ENCODE measurements at places on chromosomes 5 and 9.
A peak's percentile ranks its signal among the peaks of the same experiment; 100 is the strongest.

DNA sequence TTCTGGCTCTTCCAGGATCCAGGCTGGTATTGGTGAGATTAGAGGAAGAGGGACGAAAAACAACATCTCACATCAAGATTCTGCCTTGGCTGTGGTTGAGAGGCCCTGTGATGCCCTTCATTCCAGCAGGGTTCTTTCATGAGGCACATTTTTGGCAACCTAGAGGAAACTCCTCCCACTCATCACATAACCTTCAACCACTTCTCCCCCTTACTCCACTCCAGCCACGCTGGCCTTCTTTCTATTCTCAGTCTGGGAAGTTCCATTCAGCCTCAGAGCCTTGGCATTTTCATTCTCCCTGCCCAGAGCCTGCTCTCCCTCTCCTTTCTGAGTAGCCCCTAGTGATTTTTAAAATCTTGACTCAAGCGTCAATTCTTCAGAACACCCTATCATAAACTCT is 337.5 kb downstream of the ZSWIM6 start:
- H3K4me1 ChIP-seq, result peaks cover 3% of the 10 kb centered on the region
- DNase-seq, result no peak
- no peak overlapping the region for H3K27ac ChIP-seq
- no peak overlapping the region for H3K4me3 ChIP-seq
- H3K36me3 ChIP-seq, result no peaks in the 10 kb centered on the region

- peaks cover 2% of the 10 kb centered on the region for H3K36me3 ChIP-seq
- H3K27me3 ChIP-seq, result no peaks in the 10 kb centered on the region
- no peaks in the 10 kb centered on the region for H3K4me1 ChIP-seq
- DNase-seq, result no peak
- no peak overlapping the region for H3K27ac ChIP-seq
Measured at GRCh38 chr9:137411645-137412380, 11.1 kb downstream of the EXD3 start.

DNA sequence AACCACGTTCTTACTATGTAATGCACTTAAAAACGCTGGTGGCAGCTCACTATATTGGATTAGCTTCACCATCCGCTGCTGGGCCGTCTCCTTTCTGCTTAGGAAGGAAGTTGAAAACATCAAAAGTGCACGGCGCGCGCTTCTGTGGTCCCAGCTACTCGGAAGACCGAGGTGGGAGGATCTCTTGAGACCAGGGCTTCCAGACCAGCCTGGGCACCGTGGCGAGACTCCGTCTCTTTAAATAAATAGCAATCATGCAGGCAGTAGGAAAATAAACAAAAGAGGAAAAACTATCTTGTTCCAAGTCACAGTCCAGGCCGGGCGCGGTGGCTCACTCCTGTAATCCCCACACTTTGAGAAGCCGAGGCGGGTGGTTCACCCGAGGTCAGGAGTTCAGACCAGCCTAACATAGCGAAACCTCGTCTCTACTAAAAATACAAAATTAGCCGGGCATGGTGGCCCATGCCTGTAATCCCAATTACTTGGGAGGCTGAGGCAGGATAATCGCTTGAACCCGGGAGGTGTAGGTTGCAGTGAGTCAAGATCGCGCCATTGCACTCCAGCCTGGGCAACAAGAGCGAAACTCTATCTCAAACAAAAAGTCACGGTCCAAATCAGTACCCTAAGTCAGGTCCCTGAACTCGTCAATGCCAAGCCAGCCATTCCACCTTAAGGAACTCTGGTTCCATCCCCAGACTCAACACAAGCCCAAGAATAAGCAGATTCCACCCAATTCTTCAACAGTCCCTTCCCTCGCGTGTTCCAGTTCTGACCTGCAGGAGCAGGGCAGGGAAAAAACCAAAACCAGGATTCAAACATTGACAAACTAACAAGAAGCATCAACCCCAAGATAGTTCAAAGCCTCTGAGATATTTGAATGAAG is 1.0 kb upstream of the GOLGA1 start:
- H3K27me3 ChIP-seq, result no peaks in the 10 kb centered on the region
- H3K4me1 ChIP-seq, result peaks cover 13% of the 10 kb centered on the region
- peak overlapping the region; percentile 99 for H3K27ac ChIP-seq
- DNase-seq, result peak; percentile 23

- no peak overlapping the region for H3K27ac ChIP-seq
- peaks cover 6% of the 10 kb centered on the region for H3K4me1 ChIP-seq
- no peak overlapping the region for H3K4me3 ChIP-seq
- no peaks in the 10 kb centered on the region for H3K36me3 ChIP-seq
Measured at GRCh38 chr5:87069974-87070608, 197.6 kb upstream of the RASA1 start.

DNA sequence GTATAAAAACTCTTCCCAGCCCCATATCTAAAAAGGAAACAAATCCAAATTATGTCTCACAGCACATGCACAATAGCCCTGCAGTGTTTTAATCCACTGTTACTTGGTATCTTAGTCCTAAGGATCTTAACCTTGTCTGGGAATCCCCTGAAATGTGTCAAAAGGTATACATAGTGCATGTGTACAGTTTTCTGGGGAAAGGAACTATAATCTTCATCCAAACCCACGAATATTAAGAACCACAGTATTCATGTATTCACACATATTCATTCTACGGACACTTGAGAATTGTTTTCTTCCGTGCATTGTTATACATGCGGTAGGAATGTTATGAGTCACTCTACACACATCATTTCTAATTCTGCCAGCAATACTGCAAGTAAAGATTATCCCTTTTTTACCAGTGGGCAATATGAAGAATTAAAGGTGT is 47.8 kb upstream of the SNX2 start:
- H3K4me1 ChIP-seq, result peaks cover 10% of the 10 kb centered on the region
- H3K27ac ChIP-seq, result no peak overlapping the region
- no peak for DNase-seq
- no peak overlapping the region for H3K4me3 ChIP-seq

DNA sequence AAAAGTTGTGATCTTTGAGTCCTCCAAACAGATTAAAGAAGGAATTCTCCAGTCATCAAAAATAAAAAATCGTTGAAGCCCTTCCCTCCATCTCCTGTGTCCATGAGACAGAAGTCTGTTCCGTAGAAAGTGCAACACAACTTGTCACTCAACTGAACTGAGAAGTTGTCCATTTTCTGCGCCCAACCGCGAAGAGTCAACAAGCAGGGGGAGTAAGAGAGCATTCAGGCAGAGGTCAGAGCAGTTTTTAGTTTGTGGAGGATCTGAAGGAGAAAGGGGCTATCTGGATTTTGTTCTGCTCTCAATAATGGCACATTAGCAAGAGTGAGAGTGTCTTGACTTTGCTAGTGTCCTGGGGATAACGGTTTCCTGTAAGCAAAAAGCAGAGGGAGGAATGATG is 303.9 kb downstream of the ICE1 start:
- H3K27ac ChIP-seq, result no peak overlapping the region
- no peaks in the 10 kb centered on the region for H3K4me1 ChIP-seq
- no peak overlapping the region for H3K4me3 ChIP-seq
- H3K36me3 ChIP-seq, result no peaks in the 10 kb centered on the region
- no peaks in the 10 kb centered on the region for H3K27me3 ChIP-seq
- no peak for DNase-seq

GRCh38 chr9:99748266-99748665 is 73.4 kb upstream of the NR4A3 start:
- H3K4me3 ChIP-seq, result no peak overlapping the region
- no peak for DNase-seq
- no peaks in the 10 kb centered on the region for H3K36me3 ChIP-seq
- H3K4me1 ChIP-seq, result peaks cover 41% of the 10 kb centered on the region

DNA sequence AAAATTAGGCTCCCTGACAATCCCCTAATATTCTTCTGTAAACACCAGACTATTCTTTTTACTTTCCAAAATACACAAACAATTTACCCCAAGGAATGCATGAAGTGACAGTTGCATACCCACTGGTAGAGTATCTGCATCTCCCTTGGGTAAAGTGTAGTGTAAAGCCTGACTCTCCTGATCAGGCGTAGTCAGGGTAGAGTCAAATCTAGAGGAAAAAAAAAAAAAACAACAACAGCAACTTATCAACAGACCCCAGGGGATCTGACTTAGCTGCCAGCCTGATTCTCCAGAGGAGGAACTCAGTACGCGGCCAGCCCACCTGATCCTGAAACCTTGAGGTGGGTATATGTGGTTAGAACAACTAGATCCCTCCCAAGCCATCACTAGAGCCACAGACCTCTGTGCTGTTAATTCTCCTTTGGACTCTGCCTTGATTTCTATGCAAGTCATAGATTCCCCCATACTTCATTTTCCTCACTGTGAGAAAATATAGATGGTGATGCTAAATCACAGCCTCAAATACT is 61.0 kb downstream of the ZNF608 start:
- no peak overlapping the region for H3K27ac ChIP-seq
- peaks cover 7% of the 10 kb centered on the region for H3K36me3 ChIP-seq
- H3K4me3 ChIP-seq, result no peak overlapping the region
- H3K27me3 ChIP-seq, result no peaks in the 10 kb centered on the region
- peaks cover 29% of the 10 kb centered on the region for H3K4me1 ChIP-seq

GRCh38 chr5:51678330-51678729 is 295.1 kb downstream of the ISL1 start:
- H3K27ac ChIP-seq, result peak overlapping the region; percentile 67
- H3K36me3 ChIP-seq, result peaks cover 7% of the 10 kb centered on the region
- DNase-seq, result no peak
- H3K27me3 ChIP-seq, result no peaks in the 10 kb centered on the region

DNA sequence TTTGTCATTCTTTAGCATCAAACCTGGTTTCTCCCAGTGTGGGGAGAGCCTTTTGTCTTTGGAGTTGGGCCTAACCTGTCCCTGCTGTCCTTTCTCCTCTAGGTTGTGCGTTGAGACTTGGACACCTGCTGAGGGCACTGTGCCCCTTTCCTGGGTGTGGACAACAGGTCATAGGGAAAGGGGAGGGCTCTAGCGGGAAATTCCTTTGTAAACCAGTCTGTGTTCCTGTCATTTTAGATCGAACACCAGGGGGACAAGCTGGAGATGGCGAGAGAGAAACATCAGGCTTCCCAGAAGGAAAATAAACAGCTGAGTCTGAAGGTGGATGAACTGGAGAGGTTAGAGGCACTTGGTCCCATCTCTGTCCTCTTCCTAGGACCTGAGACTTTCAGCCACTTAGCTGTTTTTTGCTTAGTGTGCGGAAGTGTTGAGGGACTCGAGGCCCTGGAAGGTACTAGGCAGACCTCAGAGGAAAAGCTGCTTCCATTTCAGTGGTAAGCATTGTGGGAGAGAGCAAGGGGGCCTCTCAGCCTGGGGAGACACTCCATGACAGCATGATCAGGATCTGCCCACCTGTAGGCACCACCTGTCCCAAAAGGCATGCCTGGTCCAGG is 8.6 kb upstream of the GLE1 start:
- DNase-seq, result no peak
- H3K36me3 ChIP-seq, result peaks cover 17% of the 10 kb centered on the region
- no peak overlapping the region for H3K27ac ChIP-seq

DNA sequence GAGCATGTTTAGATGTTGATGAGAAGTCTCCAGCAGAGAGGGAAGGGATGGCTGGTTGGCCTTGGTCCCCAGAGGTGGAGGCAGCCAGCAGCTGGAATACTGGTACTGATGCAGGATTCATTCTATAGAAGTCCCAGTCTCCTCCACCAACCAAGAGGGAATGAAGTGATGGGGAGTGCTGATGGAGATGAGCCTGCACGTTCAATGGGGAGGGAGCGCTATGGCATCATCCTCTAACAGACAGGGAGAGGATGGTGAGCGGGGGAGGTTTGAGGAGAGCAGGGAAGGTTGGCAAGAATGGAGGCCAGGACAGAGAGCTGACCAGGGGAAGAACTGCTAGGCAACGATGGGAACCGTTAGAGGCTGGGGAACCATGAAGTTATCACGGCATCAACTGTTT is 159.8 kb upstream of the MVB12B start:
- no peaks in the 10 kb centered on the region for H3K36me3 ChIP-seq
- no peak overlapping the region for H3K27ac ChIP-seq
- H3K4me3 ChIP-seq, result no peak overlapping the region
- peak; percentile 14 for DNase-seq
- H3K4me1 ChIP-seq, result no peaks in the 10 kb centered on the region
- H3K27me3 ChIP-seq, result peaks cover 57% of the 10 kb centered on the region

DNA sequence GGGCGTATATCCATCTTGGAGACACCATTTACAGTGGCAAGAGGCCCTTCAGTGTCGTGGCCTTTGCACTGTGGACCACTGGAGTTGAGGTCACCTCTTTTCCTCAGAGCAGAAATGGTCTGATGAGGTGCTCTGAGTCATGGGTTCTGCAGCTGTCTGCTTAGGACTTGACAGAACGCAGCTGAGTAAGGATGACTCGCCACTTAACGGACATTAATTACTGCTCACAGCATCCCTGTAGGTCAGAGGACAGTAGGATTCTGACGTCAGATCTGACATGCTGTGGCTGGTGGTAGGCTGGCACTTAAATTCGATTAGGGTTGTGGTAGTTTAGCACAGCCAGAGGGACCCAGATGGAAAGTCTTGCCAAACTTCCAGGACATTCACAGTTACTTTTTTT is 479.4 kb downstream of the DMAC1 start:
- H3K36me3 ChIP-seq, result no peaks in the 10 kb centered on the region
- no peaks in the 10 kb centered on the region for H3K27me3 ChIP-seq
- H3K4me1 ChIP-seq, result peaks cover 13% of the 10 kb centered on the region
- no peak overlapping the region for H3K27ac ChIP-seq
- no peak overlapping the region for H3K4me3 ChIP-seq
- no peak for DNase-seq

DNA sequence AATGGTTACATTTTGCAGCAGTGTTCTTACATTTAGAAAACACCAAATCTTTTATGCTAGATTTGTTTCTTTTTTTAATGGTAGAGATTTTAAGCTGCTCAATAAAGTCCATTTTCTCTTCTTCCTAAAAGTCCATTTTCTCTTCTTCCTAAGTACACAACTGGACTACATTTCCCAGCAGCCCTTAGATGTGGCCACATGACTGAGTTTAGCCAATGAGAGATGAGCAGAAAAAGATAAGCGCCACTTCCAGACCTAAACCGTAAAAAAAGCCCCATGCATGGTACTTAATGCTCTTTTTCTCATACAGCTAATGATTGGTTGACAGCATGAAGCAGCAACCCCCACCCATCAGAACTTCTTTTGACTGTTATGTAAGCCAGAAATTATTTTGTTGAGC is 206.7 kb downstream of the FAM114A2 start:
- H3K4me1 ChIP-seq, result no peaks in the 10 kb centered on the region
- no peak overlapping the region for H3K4me3 ChIP-seq
- H3K36me3 ChIP-seq, result no peaks in the 10 kb centered on the region
- no peak for DNase-seq
- no peak overlapping the region for H3K27ac ChIP-seq

DNA sequence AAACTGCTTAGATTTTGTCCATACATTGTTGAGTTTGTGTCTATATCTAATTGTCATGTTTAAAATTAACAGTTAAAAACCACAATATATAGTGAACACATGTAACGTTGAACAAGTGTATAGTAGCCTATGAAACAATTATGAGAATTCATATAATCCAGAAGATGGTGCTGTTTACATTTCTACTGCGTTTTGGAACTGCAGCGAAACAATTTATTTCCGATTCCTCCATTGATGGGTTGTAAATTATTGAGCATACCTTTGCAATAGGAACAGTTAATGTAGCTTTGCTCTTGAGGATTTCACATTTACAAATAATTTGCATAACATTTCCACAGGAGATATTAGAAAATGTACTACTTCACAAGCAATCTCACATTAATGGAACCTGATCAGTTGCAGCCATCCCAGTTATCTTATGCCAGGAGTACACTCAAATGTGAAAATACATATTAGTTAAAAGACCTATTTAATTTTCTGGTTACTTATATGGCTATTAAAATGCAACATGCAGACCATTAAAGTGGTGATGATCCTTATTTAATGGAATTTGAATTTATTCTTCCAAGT is 411.8 kb downstream of the CDH10 start:
- H3K4me3 ChIP-seq, result no peak overlapping the region
- no peaks in the 10 kb centered on the region for H3K27me3 ChIP-seq
- DNase-seq, result no peak
- no peaks in the 10 kb centered on the region for H3K36me3 ChIP-seq
- H3K4me1 ChIP-seq, result peaks cover 11% of the 10 kb centered on the region
- no peak overlapping the region for H3K27ac ChIP-seq

Measured in mesothelial cell of epicardium (in vitro differentiated cells).